ENCODE measurements at places on chromosomes 1 and 21.

GRCh38 chr1:35443768-35444518 is 113.3 kb downstream of the KIAA0319L start:
- DNase-seq: no peak

- no peak for DNase-seq
Observed at GRCh38 chr1:7009741-7010525, 224.7 kb downstream of the CAMTA1 start.

- no peak for DNase-seq
Observed at GRCh38 chr1:234530672-234531071, 51.7 kb upstream of the TARBP1 start.

- DNase-seq: no peak
Observed at GRCh38 chr1:25867210-25867991, 8.1 kb downstream of the PAQR7 start.

DNA sequence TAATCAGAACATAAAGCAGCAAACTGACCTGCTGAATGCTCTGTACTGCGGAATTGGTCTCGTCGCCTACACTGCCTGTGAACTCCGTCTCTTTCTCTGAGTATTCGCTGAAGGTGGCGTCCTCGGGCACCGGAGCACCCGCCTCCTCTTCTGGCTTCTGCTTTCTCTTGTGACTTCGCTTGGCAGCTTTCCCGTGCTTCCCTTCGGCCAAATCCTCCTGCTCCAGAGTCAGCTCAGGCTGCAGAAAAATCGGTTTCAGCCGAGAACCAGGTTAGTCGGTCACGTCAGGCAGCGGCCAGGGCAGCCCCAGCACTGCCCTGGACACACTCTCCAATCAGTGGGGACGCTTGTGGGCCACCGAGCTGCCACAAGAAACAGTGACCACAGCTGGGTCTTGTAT is 35.8 kb upstream of the RIPK4 start:
- no peak for DNase-seq

DNA sequence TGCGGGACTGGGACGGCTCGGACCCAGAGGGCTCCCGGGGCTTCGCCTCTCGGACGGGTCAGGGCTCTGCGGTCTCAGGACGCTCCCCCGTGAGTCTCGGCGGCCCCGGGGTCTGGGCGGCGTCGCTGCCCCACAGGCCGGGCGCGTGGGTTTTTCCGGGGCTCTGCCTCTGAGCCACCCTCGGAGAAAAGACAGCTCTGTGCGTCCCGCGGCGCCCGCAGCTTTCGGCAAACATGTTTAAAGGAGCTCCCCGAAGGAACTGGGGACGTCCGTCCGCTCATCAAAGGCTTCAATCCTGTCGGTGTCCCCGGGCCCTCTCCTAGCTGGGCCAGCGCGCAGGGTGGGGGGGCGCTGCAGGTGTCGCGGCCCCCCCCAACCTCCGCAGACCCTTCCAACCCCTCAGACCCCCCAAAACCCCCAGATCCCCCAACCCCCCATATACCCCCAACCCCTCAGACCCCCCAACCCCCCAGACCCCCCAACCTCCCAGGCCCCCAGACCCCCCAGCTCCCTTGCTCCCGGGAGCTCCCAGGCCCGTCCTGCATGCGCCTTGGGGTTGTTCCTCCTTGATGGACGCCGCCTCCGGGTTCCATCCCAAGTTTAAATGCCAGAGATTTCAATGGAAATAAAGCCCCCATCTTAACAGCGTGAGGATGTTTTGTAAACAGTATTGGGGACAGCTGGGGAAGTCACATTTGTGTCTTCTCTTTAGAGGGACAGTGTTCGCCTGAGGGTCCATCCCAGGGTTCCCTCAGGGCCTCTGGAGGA is 996 bp upstream of the C1orf159 start:
- no peak for DNase-seq

GRCh38 chr1:213409971-213410370 is 358.9 kb downstream of the RPS6KC1 start:
- no peak for DNase-seq

DNA sequence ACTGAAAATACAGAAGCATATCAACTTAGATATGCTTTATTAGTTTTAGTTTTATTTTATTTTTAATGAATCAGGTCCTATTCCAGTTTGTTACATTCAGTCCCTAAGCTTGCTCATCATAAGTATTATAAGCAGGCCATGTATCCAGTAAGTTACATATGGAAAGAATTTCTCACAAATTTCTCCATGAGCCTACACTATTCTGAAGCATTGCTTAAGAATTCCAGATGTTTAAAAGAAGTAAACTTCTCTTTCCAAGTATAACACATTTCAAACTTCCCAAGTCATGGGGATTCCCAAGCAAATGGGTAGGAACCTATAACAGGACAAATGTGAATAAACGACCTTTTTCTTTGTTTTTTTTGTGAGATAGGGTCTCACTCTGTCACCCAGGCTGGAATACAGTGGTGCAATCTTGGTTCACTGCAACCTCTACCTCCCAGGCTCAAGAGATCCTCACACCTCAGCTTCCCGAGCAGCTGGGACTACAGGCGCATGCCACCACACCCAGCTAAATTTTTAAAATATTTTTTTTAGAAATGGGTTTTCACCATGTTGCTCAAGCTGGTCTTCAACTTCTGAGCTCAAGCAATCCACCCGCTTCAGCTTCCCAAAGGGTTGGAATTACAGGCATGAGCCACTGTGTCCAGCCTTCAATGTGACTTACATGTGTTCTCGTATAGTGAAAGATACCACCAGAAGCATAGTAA is 39.0 kb downstream of the ST7L start:
- no peak for DNase-seq

DNA sequence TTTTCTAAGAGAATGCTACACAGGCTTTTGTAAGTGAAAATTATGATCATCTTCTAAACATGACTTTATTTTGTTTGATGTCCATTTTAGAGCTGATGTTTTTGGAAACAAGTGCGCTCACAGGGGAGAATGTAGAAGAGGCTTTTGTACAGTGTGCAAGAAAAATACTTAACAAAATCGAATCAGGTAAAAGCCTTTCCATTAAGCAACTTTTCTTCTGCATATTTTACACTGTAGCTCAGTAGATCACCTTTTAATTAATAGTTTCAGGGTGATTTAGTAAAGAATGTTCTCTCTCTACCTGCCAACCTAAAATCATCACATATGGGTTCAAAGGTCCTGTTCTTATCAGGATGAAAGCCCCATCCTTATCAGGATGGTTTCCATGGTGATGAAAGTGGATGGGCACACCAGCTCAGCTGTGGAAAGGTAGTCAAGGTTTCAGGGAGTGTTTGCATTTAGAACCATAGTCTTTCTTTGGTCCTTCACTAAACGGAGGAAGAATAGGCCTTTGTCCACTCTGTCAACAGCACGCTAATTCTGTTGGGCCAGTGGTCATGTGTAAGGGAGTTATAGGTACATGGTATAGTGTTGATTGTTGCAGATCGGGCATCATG is 28.1 kb downstream of the RAB4A start:
- no peak for DNase-seq

- no peak for DNase-seq
Observed at GRCh38 chr1:200075522-200075921, 48.0 kb downstream of the NR5A2 start.

DNA sequence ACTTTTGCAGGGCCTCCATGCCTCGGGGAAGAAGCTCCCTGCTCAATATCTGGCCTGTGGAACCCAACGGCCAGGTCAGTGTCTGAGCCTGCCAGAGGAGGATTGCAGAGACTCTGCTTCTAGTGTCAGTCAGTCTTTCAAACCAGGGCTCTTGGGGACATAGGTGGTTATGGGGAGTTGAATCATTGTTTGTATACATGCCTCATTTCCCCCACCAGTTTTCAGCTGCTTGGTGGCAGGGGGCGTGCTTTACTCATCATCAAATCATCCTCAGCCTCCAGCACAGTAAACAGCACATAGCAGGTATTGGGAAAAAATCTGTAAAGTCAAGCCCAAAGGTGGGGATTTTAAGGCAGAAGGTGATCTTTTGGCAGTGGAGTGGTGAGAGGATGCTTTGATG is 17.4 kb upstream of the FAM89A start:
- no peak for DNase-seq

- no peak for DNase-seq
Observed at GRCh38 chr1:77975386-77975785, 3.5 kb downstream of the FUBP1 start.

- DNase-seq: no peak
Observed at GRCh38 chr1:152926091-152926490, 17.7 kb downstream of the IVL start.

DNA sequence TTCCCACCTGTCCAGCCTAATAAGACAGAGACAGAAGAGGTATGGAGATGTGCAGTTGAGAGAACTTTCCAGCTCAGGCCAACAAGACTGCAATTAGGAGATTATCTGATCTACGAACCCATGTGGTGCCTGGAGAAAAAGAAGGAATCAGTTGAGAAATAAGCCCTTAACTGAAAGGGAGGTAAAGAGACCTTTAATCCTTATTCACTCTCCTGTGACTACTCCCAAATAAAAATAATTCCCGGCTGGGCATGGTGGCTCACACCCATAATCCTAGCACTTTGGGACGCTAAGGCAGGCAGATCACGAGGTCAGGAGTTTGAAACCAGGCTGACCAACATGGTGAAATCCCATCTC is 31.9 kb upstream of the SARS1 start:
- DNase-seq: no peak

DNA sequence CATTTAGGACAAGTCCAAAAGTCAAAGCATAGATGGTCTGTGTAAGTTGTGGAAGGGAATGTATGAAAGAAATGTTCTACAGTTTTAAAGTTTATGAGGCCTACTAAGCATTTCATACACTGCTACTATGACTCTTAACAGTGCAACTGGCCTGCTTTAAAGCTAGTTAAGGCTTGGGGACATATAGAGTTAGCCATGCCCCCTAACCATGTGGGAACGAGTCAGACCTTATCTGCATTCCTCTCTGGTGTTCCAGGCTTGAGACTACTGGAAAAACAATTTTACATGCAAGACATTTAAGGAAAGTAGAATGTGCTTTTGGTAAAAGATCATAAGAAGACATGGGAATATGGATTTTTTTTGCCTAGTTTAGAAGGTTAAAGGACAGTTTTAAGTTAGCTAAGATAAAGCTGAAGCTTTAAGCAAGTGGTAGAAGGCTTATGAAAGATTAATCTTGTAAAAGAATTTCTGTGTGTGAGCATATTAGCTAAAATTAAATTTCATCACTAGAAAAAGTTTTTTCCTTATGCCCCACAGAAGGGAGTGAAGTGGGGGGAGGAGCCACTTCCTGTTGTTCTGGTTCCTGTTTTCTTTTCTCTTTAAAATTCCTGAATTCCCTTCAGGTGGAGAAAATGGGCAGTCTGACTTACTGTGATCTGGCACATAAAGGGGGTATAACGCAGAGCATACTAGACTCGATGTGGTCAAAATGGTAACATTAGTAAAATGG is 8.9 kb upstream of the CD48 start:
- DNase-seq: no peak

DNA sequence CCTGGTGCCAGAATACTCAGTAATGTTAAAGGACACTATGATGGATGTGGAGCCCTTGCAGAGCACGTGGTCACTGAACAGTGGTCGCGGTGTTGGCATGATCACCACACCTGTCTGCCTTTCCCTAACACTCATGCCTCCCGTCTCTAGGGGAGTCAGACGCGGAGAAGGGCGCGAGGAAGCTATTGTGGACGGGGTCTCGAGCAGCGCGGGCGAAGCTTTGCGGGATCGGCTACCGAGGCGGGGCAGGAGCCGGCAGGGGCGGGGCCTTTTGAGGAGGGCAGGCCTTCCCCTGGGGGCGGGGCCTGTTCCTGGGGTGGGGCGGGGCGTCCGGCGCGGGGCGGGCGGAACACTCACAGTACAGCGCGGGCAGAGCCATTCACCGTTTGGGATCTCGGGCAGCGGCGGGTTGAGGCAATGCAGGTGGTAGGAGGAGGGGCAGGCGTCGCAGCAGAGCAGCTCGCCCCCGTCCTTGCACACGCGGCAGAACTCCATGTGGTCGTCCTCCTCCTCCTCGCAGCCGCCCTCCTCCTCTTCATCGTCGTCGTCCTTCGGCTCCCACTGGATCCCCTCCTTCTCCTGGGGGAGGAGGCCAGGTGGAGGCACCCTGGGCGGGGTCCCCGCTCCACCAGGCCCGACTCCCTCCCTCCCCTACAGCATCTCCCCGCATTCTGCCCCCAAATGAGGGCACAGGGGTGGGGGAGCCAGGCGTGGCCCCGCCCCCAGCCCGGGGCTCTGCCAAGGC is 31.5 kb downstream of the CHD5 start:
- peak; percentile 53 for DNase-seq

DNA sequence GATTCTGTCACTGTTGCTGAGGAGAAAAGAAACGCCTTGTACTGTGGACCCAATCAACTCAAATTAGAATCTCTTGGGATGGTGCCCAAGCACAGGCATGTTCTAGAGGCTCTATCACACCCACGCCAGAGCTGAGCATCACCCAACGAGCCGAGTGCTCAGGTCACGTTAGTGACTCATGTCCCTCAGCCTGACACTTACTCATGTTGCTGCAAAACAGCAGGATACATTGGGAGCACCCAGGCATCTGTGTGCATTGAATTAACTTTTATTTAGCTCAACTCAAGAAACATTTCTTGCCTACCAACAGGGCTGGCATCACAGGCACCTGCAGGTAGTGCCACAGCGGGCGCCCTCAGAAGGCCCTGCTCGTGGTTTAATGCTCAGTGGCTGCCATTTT is 149.8 kb downstream of the ETS2 start:
- no peak for DNase-seq

- DNase-seq: no peak
Observed at GRCh38 chr1:199546323-199546722, 481.2 kb upstream of the NR5A2 start.

- no peak for DNase-seq
Observed at GRCh38 chr1:204408074-204408507, 3.5 kb downstream of the PPP1R15B start.

DNA sequence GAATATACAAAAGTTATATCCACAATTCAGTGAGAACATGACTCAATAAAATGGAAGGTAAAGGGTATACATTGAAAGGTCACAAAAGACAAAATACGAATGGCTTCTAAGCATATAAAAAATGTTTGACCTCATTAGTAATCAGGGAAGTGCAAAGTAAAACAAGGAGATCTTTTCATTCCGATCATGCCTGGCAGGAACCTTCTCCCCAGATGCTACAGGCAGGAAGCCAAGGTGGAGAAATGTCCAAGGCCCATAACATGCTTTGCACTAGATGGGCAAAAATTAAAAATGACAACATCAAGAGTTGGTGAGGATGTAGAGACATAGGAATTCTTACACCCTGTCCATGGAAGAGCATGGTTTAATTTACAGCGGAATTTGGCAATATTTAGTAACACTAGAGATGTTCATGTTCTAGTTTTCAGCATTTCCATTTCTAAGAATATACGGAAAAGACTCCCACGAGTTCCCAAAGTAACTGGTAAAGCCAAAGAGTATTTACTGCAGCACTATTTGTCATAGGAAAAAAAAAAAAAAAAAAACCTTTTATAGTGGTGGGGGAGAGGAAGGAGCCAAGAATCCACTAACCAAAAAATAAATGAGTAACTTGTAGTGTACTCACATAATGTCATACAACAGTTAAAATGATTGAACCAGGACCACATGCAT is 184.5 kb upstream of the KAZN start:
- DNase-seq: no peak

DNA sequence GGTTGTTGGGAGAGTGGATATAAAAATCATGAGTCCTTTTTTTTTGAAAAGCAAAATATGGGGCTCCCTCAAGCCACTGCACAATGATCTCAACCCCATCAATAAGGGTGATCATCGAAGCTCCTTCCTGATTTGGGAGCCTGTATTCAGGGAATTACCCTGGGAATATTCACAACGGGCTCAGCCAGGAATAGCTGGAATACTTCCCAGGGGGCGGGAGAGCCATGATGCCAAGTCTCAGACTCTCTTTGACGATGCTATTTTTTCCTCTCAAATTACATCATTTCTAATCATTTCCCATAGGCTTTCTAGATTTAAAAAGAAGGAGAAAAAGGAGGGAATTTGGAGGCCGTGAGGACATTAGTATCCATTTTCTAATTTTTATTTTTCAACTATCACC is 18.4 kb downstream of the OLIG1 start:
- DNase-seq: no peak

Measured in progenitor cell of endocrine pancreas (in vitro differentiated cells).